ENCODE measurements at places on chromosomes 4 and X.

DNA sequence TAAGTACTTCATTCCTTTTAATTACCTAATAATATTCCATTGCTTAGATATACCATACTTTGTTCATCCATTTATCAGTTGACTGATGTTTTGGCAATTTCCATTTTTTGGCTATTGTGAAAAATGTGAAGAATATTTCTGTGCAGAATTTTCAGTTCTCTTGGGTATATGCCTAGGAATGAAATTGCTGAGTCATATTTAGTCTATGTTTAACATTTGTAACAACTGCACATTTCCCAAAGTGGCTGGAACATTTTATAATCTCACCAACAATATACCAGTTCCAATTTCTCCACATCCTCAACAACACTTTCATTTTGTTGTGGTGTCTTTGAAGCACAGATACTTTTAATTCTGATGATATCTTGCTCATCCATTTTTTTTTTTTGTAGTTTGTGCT, 215.5 kb downstream of the PDGFC start:
- DNase-seq: no peak

DNA sequence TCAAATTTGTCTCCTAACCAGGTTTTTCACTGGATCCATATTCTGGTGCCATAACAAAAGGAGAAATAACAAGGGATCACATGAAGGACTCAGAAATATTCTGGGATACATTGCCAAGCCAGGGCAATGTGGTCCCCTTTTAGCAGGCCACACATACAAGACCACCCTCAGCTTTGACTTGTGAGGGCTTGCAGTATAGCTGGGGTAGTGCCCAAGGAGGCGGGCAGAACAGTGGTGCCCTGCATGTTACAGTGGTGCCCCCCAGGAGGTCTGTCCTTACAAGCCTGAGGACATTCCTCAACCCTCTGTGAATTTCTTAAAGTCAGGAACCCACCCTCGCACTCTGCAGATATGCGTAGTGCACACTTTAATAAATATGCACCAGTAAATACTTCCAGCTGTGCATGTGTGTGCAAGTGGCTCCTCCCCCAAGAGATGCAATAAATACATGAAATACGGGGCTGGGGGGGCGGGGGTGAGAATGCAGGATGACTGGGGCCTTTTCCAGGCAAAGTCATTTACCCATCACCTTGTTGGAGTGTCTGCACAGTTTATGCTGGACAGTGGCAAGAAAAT, 34.4 kb upstream of the TBL1X start:
- no peak for DNase-seq

DNA sequence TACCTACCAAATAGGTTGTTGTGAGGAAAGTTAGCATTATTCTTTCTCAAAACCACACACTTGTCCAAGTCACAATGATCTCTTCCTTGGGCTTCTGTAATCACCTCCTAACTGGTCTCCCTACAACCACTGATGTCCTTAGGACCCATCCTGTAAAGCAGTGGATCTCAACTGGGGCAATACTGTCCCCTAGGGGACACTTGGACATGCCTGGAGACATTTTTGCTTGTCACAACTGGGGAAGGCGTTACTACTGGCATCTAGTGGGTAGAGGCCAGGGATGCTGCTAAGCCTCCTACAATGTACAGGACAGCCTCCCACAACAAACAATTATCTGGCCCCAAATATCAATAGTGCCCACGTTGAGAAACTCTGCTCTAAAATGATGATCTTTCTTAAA, 118.7 kb upstream of the AP1S2 start:
- no peak for DNase-seq

DNA sequence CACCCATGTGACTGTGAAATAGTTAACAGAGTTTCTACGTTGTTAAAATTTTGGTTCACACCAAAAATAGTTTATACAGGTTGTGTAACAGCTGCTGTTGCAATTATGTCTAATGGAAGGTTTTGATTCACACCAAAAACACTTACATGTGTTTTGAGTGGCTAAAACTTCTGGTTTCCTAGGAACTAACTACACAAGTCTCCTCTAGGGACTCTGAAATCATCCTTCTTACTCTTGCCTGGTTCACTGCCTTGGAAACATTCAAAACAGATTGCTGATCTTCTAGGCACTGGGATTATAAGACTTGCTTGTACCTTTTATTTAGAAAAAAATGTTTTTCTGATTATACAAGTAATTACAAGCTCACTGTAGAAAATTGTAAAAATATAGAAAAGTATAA, 14.9 kb upstream of the MORC4 start:
- DNase-seq: no peak

- no peak for DNase-seq
Measured at GRCh38 chrX:54447461-54447860, 7.3 kb downstream of the TSR2 start.

GRCh38 chrX:67718926-67719325, 175.1 kb downstream of the AR start:
- no peak for DNase-seq

GRCh38 chrX:119604766-119605463, 1.3 kb downstream of the NKRF start:
- DNase-seq: no peak

GRCh38 chr4:96056346-96056934, 216.5 kb downstream of the PDHA2 start:
- DNase-seq: no peak

- no peak for DNase-seq
Measured at GRCh38 chrX:118614150-118614549, 113.3 kb upstream of the IL13RA1 start.

DNA sequence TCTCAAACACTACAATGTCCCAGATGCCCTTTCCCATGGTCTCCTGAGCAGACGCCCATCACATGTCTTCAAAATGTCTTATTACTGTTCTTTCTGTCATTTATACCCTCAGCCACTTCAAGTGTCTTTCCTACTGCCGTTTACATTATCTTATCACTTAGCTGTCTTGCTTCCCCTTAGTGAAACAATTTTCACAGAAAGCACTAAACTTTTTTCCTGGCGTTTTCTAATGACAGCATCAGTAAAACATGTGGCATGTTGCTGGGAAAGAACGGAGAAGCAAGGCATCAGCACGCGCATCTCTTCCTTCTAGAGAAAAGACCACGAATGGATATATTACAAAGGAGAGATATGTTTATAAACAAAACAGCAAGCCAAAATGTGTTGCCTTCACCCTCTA, 189.7 kb upstream of the SLIT2 start:
- DNase-seq: no peak
